ENCODE measurements at places on chromosomes 7 and 10.

DNA sequence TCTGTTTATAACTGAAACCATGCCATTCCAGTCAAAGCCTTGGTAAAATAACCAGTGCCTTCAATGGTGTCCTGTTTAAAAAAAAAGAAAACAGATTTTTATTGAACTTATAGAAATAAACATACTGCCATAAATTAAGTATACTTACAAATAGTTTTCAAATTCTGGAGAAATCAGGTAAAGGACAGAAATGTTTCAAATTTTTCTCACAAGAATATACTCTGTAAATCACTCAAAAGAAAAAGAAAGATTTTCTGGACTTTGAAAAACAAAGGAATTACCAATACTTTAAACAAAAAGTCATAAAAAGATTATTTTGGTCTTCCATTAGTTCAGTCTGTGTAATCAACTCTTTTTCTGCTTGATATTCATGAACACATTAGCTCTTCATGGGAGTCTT is 23.9 kb downstream of the MRPL32 start:
- no peak for DNase-seq

DNA sequence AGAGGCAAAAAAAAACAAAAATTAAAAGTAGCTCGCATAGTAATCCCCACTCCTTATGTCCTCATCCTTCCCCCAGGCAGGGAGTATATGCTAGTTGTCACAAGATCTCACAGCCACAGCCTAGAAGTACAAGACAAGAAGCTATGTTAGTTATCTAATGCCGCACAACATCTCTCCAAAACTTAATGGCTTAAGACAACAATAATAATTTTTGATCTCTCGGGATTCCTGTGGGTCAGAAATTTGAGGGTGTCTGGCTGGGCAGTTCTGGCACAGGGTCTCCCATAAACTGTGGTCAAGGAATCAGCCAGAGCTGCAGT is 39.7 kb downstream of the CPVL start:
- no peak for DNase-seq

GRCh38 chr7:16915405-16915804 is 33.6 kb upstream of the AGR3 start:
- no peak for DNase-seq

DNA sequence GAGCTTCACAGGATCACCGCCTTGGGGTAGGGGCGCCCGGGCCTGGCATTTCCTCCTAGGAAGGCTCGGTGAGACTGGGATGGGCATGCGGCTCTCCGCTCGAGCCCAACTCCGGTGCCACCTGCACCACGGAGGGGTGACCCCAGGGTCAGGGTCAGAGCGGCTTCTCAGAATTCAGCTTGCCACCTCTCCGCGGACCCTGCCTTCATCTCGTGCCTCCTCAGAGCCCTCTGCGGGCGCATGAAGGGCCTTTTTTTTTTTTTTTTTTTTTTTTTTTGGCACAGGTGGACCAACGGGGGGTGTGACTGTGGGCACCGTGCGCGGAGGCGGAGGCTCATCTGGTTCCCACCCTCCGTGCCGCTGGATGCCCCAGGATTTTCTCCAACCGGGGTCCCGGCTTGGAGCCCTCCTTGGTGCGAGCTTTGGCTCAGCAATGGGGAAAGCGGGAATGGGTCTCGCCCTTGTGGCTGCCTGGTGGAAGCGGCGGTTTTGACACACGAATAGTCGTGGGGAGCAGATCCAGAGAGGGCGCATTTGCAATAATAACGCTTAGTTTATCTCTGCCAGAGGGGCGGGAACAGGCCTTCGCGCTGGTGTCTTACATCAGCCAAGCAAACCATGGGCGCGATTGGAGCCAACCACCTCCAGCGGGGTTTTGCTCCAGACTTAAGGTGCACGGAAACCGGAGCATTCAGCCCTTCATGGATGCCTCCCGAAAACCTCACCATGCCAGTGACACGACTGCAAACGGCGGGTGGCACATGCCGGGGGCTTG is 5.0 kb upstream of the TNRC18 start:
- peak; percentile 42 for DNase-seq

DNA sequence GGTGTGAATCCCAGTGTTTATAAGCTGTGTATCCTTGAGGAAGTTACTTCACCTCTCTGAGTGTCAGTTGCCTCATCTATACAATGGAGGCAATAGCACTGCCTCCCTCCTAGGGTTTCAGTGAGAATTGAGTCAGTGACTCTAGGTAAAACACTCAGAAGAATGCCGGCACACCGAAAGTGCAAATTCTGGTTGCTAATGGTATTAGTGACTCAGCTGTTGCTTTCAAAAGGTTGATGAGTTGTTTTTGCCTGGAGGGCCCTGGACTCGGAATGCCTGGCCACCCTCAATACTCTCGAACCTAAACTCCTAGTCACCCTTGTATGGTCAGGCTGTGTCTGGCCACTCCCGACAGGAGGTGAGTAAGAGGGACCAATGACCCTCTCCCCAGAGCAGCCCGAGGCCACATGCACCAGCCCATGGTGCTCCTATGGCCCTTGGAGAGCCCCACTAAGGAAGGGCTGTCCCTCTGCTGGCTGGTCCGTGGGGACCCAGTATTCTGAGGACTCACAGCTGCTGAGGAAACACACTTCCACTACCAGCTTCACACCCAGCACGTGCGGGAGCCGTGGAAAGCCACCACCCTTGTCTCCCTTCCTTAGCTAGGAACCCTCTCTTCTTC is 60.2 kb downstream of the CALML3 start:
- no peak for DNase-seq

- DNase-seq = no peak
These were observed 119.9 kb upstream of the THSD7A start for GRCh38 chr7:11951909-11952308.

DNA sequence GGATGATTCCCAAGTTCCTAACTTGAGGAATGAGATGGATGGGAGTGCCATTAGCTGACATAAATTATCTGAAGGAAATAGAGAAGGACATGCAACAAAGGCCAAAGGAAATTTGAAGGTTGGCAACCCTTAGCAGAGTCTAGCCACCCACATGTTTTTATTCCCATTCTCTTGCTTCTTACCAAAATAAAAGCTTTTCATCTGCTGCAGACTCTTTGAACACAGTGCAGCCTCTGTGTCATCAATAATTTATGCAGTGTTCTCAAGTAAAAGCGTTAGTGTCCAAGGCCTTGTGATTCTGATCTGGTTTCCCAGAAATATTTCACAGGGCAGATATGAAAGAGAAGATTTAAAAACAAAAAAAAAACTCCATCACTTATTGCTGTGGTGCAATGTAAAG is 98.5 kb downstream of the ST7 start:
- DNase-seq = no peak

- DNase-seq = no peak
These were observed 31.7 kb downstream of the SYPL1 start for GRCh38 chr7:106080300-106080987.

DNA sequence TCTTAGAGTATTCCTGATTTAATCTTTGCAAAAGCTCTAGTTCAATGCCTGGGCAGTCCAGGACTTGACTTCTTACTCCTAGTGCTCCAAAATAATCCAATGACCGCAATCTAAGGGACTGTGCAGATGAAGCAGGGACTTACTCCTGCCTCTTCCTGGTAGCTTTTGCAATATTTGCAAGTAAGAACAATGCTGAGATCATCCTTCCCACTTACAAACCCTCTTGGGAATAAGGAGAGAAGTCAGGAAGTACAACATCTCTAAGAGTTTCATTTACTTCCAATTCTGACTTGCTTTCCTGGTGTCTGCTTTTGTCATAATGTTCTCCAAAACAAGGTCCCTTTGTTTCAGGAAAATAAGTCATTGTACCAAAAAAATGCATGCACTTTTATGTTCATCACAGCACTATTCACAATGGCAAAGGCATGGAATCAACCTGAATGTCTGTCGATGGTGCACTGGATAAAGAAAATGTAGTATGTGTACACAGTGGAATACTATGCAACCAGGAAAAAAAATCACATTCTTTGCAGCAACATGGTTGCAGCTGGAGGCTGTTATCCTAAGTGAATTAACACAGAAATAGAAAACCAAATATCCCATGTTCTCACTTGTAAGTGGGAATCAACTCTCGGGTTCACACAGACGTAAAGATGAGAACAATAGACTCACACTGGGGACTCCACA is 7.1 kb upstream of the KCNMA1 start:
- DNase-seq = no peak

DNA sequence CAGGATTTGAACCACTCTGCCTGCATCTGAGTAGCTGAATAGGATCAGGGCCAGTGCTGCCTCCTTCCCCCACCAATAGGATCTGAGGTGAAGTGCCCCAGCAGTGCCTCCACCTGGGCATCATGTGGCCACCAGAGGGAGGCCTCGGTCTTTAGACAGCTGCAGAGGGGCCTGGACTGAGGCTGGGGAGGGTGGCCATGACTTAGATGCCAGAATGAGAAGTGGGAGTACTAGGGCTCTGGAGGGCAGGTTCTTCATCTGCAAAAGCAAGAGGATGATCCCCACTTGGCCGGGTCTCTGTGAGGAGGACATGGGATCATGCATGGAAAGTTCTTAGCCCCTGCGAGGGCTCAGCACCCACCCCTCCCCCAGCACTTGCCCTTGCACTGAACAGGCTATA is 56.9 kb downstream of the NEUROG3 start:
- no peak for DNase-seq

All from NCI-H1436 treated with DMSO at 0.1 percent for 48 hours (cell line).